ENCODE measurements at places on chromosomes 5 and 9.

DNA sequence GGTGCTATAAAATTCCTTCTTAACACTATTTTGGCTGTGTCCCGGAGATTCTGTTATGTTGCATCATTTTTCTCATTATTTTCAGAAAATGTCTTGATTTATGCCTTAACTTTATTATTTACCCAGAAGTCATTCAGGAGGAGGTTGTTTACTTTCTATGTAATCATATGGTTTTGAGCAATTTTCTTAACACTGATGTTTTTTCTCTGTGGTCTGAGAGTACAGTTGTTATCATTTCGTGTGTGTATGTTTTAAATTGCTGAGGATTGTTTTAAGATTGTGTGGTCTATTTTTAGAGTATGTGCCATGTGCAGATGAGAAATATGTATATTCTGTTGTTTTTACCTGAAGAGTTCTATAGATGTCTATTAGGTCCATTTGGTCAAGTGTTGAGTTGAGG, 498.1 kb upstream of the ZNF608 start:
- DNase-seq, result no peak

DNA sequence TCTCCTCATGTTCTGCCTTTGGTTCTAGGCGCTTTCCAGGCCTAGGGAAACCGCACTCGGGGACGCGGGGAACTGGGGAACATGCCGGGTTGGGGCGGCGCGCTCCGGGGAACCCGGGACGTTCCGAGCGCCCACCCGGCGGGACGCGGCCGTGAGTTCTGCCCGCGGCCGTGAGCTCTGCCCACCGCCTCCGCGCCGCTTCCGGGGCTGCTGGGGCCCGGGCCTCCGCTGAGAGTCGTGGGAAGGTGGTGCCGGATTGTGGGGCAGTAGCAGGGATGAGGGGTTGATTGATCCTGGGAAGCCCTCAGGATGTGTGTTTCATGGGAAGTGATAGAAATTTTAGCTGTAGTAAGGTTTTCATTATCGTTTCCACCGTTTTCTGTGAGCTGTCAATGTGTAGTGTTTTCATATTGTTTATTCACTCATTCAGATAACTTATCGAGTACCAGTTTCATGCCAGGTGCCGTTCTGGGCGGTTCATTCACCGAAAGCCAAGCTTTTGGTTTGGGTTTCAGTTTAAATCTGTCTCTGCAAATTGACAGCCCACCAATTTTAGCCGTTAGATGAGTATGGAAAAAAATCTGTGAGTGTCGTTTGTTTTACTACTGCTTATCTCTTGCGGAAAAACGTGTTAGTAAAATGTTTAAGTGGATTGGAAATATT, 657 bp downstream of the MTRR start:
- no peak for DNase-seq

GRCh38 chr9:128470560-128470959, 14.8 kb downstream of the ODF2 start:
- DNase-seq, result no peak

DNA sequence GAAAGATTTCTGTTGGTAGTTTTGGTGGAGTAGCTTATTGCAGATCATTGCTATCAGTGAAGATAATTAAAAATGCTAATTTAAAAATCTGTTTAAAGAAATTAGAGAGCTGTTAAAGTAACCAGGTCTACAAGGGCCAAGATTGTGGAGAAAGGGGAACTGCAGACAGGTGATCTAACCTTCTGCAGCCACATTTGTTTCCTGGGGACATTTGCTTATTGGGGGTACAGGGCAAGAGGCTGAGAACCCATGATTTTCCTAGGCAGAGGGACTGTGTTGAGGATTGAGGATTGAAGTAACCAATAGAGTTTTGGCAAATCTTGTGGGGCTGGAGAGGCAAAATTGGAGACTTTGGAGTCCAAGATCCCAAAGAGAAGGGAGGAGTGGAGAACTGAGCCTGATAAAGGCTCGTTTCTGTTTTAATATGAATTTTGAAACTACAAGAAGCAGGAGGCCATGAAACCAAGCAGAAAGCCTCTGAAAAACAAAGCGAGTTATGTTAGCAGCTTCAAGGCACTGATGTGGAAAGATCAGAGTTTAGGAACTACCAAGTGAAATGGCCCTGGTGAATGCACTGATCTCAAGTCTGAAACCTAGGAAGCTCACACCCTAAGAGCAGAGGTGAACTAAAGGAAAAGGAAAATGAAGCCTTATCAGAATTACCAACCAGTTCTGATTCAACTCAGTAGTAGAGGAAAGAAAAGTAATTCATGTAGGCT, 219.8 kb upstream of the C9orf72 start:
- DNase-seq, result no peak

DNA sequence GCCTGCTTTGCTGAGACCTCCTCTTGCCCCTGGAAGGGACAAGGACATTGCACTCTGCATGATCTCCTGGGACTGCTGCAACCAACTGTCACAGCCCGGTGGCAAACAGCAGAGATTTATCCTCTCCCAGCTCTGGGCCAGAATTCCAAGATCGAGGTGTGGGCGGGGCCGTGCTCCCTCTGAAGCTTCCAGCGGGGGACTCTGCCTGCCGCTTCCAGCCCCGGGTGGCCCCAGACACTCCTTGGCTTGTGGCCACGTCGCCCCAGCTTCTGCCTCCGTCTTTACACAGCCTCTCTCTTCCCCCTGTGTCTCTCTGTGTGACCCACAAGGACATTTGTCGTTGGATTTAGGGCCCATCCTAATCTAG, 67.1 kb downstream of the COL5A1 start:
- no peak for DNase-seq

GRCh38 chr9:70688704-70689103, 274.2 kb upstream of the KLF9 start:
- no peak for DNase-seq

GRCh38 chr9:76987594-76988200, 31.8 kb upstream of the FOXB2 start:
- peak; percentile 17 for DNase-seq

GRCh38 chr5:131263648-131264450, at the start of gene CDC42SE2:
Gene CDC42SE2, plus strand, starts transcription at chr5:131264053. Its CDS starts 95,441 bp downstream, at chr5:131359494.
- peak; percentile 90 for DNase-seq

- DNase-seq, result peak; percentile 56
Observed at GRCh38 chr5:141094481-141095262, at the start of gene PCDHB2. Gene PCDHB2, plus strand, starts transcription at chr5:141094615. Its CDS starts 176 bp downstream, at chr5:141094791.

DNA sequence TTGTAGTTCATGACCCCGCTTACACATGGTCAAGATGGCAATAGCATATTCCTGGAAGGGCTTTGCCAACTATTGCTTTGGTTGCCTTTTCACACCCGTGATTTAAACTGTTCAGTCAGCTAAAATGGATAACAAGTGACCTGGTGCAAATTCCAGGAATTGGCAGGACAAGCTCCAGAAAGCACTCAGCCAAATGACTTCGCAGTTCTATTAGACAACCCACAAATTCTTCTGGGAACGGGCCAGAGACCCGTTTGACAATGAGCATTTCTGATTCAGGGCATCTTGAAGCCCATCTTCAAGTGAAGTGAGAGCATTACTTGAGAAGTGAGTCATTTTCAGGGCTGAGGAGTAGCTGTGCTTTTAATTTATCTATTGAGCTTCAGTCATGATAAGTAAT, 165.0 kb downstream of the DROSHA start:
- DNase-seq, result no peak

- no peak for DNase-seq
Observed at GRCh38 chr5:95863383-95863757, 40.8 kb upstream of the GLRX start.

- DNase-seq, result no peak
Observed at GRCh38 chr9:1051210-1051583, 1.0 kb downstream of the DMRT2 start.

DNA sequence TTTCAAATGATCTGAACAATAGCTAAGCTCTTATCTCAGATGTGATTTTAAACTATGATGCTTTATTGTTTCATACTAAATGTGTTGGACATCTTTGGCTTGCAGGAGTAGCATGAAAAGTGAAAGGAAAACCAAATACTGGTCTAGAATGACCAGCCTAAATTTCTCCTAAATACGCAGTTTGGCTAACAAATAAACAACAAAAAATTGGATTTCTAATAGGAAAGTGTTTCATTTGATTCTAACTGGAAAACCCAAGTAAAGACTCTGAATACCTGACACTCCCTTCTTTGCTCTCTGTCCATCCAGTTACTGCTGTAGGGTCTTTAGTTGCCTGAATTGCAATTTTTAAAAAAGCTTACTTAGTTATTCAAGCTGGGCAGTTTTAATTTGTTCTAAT, 111.7 kb upstream of the ACOT12 start:
- no peak for DNase-seq

- no peak for DNase-seq
Observed at GRCh38 chr5:31324842-31325241, 131.4 kb downstream of the CDH6 start.

DNA sequence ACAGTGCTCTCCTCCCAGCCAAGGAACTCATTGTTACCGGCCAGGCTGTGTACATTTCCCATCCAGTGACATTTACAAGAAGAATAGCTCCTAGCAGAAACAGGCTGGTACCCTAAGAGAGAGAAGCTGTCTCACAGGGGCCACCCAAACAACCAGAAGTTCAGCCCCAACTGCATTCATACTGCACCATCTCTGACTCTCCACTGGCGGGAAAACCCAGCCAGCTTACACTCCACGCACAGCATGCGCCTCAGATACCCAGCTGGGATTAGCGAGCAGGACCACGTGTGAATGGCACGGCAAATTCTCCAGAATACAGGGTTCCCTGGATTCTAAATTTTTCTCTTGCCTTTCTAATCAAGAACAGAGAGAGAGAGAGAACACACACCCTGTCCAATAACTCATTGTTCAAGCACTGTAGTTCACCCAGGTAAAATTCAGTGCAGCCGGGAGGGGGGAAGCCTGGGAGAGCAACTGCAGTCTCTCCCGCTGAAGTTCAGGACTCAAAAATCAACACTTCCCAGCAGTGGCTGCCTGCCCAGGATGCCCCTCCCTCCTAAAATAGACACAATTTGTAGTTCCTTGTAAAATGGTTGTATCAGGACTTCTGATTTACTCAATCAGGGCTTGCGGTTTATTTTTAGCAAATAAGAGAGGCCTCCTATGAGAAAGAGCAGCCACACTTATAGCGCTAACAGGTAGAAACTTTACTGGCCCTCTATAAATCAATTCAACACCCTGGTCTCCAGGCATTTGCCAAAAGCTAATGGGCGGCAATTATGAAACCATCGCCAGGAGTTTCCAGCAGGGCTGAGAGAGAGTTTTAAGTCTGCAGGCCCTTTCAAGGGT, 2.2 kb downstream of the COL23A1 start:
- no peak for DNase-seq

DNA sequence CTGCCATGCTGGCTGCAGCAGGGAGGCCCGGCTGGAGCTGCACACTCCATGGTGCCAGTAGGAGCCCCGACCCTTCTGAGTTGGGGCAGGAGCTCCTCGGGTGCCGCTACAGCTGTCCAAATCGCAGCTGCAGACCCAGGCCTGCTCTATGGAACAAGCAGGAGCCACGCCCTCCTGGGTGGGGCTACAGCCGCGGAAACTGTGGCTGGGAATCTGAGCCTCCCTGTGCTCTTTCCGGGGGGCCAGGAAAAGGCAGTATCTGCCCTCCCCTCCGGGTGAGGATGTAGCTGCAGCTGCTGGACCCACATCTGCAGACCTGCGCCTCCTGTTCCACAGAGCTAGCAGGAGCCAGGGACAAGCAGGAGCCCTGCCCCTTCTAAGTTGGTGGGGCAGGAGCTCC, 278.9 kb upstream of the ACTBL2 start:
- no peak for DNase-seq

GRCh38 chr5:6476313-6476661, 27.6 kb downstream of the UBE2QL1 start:
- DNase-seq, result no peak

- no peak for DNase-seq
Observed at GRCh38 chr5:94746731-94747124, 128.3 kb downstream of the SLF1 start.

GRCh38 chr5:852431-853401, 1.9 kb upstream of the ZDHHC11 start:
- no peak for DNase-seq

DNA sequence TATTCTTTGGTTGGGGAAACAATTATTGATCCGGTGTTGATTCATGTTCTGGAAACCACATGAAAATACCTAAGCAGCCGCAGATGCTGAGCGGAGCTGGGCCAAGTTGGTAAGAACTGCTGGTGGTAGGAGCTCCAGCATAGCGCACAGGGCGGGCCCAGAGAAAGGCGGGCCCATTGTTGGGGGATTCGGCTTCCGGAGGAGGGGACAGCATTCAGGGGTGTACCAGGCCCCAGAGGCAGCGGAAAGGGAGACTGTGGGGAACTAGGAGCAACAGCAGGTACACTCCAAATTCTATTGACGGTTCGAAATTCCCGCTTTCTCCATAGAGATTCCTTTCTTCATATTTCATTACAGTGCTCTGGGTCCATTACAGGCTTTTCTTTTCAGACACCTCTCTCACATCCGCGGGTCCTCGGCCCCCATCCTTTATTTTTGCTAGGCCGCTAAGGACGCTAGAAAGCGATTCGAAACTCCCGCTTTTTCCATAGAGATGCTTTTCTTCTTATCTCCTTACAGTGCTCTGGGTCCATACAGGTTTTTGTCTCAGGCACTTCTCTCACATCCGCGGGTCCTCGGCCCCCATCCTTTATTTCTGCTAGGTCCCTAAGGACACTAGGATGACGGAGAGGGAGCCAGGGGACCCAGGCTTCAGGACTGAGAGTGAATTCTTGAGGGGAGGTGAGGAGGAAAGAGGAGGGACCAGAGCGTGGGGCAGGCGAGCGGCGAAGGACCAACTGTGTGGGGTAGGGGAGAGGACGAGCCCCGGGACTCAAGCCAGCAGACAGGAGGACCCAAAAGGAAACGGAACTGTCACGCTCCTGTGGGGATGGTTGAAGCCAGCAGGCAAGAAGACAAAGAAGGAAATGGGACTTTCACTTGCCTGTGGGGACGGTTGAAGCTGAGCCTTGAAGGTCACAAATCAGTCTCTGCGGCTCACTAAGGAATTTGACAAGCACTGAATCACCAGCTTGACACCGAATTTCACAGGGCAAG, at the start of gene CCDC152:
Gene CCDC152, plus strand, starts transcription at position 213 of the 996 bp plus-strand sequence. CDS start 2,304 bp downstream, outside the sequence.
- DNase-seq, result no peak

GRCh38 chr5:174283211-174284005, 237.9 kb downstream of the NSG2 start:
- DNase-seq, result no peak

GRCh38 chr9:36207016-36207415, 16.3 kb downstream of the CLTA start:
- no peak for DNase-seq

- DNase-seq, result no peak
Observed at GRCh38 chr9:111349766-111350165, 19.7 kb upstream of the OR2K2 start.

DNA sequence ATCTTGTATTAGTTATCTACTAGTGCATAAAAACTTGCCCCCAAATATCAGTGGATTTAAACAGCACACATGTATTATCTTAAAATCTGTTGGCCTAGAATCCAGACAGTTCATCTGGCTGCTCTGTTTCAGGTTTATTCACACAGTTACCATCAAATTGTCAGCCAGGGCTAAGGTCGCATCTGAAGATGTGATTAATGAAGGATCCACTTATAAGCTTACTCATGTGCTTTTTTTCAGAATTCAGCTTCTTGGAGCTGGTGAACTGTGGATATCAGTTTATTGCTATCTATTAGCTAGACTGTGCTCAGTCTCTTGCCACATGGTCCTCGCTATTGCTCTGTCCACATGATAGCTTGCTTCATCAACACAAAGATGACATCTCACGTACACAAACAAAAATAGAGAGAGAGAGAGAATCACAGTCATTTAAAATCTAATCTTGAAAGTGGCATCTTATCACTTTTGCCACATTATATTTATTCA, 81.5 kb downstream of the PRDM9 start:
- DNase-seq, result no peak

Measured in HAP-1 (cell line).